Activated T-helper 1 cell treated with anti-CD3 and anti-CD28 coated beads, Interleukin-2, amount 50 U/mL, for 16 hours (primary cell): ENCODE measurements at places on chromosomes 6 and 20.

DNA sequence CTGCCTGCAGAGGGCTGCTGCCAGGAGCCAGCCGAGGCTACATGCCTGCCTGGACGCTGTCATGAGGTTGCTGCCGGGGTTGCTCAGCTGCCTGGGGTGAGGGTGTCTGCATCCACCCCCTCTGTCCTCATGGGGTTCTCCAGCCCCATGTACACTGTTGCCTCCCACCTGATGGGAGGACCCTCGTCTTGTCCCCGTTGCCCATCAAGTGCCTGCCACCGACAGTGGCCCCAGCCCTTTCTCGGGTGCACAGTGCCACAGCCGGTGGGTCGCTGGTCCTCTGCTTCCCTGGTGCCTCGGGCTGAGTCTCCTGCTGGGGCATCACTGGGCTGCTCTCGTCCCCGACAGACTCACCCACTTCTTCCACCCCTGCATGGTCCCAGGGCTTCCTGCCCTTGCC, 313.7 kb downstream of the CDH4 start:
- DNase-seq = no peak

GRCh38 chr20:33441142-33441955, 2.2 kb downstream of the SNTA1 start:
- DNase-seq = no peak

DNA sequence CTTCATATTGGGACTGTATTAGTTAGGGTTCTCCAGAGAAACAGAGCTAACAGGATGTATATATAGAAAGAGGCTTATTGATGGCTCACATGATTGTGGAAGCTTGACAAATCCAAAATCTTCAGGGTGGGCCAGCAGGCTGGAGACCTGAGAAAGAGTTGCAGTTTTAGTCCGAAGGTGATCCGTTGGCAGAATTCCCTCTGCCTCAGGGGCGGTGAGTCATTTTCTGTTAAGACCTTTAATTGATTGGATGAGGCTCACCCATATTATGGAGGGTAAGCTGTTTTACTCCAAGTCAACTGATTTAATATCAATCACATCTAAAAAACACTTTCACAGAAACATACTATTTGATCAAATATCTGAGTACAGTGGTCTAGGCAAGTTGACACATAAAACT, 113.6 kb downstream of the FLRT3 start:
- no peak for DNase-seq

DNA sequence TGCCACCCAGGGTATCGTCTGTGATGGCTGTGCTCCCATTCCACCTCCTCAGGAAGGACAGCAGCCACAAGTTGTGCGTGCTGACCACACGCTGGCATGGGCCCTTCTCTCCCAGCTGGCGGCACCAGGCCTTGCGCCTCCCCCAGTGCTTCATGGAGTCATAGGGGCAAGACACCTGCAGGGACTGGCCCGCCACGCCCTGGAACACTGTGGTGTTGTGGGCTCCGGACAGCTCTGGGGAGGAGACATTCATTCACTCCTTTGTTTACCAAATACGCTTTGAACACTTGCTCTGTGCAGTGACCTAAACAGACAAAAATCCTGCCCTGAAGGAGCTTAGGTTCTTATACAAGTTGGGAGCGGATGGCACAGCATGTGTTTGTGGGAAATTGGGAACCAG, 1.5 kb downstream of the TREM2 start:
- no peak for DNase-seq

DNA sequence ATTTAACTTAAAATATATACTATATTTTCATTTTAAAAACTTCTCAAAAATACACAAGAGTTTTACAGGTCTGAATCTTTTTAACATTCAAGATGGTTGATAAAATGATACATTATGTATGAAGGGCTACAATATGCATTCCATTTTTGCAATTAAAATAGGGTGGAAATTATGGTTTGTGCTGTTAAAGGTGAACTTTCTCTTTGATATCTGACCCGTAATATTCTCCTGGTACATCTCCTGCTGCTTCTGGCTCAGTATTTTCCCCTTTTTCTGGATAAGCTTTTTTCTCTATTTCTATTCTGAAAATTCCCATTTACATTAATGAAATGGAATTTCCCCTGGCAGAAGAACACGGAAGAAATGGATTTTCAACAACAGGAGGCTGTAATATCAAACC, 27.4 kb upstream of the LCA5 start:
- DNase-seq = no peak

DNA sequence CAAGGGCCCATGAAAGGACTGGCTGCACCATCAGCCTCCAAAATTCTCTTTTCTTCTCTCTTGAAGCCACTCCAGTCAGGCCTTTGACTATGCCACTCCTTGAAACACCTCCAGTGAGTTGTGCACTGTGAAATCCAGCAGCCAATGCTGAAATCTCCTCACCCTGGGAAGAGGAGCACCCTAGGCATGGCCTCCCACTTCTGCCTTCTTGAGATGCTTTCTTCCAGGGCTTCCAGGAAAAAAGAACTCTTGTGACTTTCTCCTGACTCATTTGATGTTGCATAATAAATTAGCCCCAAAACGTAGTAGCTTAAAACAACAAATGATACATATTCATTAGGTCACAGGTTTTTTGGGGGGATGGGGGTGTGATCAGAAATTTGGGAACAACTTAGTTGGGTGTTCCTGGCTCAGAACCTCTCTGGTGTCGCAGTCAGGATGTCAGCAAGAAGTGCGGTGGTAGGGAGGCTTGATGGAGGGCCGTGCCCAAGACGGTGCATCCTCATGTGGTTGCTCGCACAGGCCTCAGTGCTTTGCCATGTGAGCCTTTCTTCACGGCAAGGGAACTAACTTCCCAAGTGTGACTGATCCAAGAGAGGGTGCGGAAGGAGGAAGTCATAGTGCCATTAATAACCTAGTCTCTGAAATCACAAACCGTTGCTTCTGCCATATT, 12.1 kb downstream of the NCR2 start:
- no peak for DNase-seq

GRCh38 chr20:4720977-4721349, 746 bp upstream of the PRND start:
- no peak for DNase-seq

DNA sequence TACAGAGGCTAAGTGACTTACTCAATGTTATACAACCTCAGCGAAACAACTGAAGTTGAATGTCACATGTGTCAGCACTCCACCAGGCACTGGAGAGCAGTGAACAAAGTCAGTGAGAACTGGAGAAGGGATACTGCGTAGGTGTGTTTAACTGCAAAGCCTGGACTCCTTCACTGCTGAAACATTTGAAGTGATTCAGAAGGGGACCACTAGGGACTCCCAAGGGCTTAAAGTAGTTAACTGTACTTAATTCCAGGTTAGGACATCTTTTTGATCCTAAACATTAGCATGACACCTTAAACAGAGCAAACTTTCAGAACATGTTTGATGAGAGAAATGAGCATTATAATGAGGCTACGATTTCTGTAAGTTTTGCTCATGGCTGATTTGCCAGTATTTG, 45.0 kb upstream of the ZBTB24 start:
- DNase-seq = no peak

GRCh38 chr20:13119583-13119982, 101.5 kb upstream of the ISM1 start:
- DNase-seq = no peak

DNA sequence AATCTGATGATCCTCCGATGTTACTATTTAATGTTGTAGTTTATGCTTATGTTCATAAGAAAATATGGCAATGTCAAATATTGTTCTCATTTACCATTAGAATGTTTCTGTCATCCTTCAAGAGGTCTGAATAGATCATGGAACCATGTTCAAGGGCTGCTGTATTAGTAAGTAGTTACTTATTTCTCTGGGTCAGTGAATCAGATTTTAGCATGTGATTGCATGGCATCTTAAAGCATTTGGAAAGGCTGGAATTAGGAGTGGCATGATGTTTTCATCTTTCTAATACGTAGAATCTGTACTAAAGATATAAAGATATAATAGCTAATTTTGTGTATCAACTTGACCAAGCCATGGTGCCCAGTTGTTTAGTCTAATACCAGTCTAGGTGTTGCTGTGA, 40.5 kb upstream of the NKX2-4 start:
- no peak for DNase-seq

- no peak for DNase-seq
These were observed 147.4 kb downstream of the FOXC1 start for GRCh38 chr6:1757131-1757530.

DNA sequence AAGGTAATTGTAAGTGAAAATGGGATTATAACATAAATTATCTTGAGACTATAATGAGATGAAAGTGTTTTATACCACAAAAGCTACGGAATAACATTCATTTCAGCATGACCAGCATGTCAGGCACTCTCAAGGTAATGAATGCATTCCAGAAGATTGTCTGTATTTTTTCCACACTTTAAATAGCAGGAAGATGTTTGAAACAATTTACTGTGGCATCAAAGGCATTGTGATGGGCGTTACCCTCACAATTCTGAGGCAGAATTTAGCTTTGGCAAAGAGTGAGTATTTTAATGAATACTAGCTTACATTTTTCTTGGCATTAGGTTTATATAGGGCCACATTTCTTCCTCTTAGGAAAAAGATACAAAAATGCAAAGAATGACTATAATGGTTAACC, 627.2 kb downstream of the BCKDHB start:
- no peak for DNase-seq

- DNase-seq = no peak
These were observed 242.9 kb downstream of the FOXA2 start for GRCh38 chr20:22341508-22341907.

DNA sequence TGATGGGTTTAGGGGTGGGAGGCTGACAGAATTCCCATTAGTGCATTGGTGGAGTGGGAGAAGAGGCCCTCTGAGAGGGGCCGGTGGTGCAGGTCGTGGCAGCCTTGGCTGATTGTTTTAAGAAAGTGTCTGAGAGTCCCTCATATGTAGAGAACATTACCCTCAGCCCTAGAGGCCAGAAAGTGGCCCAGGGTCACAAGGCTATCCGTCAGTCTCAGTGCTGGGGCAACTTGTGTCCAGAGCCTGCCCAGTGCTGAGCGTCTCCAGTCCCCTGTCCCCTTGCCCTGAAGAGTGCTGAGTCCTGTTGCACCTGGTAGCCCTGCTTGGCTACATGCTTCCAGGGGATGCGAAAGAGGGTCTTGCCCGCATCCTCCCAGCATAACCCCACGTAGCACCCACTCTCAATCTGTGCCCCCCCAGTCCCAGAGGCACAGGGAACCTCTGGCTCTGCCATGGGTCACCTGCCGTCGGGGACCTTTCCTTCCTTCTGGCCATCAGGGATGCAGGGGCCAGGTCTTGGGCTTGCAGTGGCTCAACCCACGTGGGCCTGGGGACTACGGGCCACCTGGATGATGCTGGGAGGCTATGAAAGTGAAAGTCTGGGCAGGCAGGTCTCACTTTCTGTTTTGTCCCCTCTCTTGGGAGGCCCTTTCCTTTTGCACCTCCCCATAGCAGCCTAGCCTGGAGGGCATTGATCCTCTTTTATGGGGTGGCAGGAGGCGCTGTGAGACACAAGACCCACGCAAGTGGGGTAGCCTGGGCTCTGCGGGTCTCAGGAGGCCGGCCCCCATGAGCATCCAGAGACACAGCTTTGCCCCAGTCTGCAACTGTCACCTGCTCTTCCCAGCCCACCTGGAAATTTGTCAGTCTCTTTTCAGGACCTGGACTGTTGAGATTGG, 12.2 kb downstream of the DUSP15 start:
- DNase-seq = no peak

DNA sequence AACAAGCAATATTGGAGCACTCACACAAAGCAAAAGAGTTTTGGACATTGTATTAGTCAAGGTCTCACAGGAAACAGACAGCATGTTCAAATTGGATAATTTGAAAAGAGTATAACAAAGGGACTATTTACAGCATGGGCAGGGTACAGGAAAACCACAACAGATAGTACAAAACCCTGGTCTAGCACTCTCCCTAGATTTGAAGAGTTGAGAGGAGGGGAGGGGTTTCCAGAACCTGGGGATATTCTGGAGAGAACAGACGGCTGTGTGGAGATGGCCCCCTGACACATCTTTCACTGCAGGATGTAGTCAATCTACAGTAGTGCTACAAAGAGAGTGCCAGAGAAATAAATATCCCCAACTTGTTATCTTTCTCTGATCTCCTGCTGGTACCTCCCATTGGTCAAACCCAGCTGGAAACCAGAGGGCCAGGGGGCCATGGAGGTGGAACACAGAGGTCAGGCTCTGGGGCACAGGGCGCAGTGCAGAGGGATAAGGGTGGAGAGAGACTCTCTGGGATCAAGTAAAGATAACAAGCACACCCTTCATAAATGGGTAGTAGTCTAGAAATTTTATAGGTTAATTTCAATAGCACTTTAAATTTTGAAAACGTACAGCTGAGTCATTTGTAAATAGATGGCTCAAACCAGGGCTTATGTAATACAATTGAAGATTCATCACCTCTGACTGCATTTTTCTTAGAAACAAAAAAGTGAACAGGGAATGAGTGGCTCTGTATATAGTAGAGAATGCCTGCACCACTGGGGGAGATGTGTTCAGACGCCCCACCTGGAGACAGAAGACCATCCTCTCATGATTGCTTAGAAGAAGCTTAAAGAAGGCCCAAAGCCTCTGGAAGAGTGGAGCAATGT, 25.7 kb downstream of the RCAN2 start:
- no peak for DNase-seq

DNA sequence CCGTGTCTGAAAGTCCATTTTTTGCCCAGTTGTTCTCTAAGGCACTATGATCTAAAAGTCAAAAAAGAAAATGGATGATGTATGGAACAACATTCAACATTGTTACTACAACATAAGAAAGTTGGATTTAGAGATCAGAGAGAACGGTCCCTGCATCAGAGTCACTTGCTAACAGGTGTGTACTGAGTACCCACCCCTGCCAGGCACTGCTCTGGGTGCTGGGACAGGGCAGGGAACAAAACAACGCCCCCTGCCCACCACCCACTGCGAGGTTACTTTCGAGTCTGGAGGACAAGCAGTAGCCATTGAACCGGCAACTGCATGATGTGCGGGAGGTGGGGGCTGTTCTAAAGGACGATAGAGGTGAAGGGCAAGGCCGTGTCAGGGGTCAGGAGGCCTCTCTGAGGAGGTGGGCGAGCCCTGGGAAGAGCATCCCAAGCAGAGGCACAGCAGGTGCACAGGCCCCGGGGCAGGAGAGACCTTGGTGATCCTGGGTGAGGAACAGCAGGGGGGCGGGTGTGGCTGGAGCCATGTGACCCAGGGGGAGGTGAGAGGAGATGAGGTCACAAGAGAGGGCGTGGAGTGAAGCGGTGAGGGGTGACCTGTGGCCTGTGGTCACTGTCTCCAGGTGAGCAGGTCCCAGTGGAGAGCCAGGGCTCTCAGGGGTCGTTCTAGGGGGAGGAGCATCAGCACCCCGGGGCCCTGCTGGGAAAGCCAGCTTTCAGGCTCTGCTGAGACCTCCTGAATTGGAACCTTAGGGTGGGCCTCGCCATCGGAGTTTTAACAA, 197.5 kb upstream of the SULF2 start:
- no peak for DNase-seq

DNA sequence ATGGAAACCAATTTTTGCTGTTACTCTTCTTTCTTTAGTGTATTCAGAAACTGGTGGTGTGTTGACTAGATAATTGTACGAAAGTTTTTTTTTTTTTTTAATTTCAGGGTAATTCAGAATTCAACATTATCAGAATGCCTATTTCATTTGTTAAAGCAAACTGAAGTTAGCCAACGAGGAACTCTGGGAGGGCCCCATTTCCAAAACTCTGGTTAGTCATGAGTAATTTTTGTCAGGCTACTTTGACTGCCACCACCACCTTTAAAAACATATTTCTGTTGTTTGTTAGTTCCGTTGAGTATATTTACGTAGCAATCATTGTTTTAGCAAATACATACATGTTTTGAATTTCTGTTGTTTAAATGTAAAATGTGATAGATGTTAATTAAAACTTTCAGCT, 763 bp downstream of the ZKSCAN8 start:
- no peak for DNase-seq

GRCh38 chr6:5670811-5671561, 335.7 kb downstream of the NRN1 start:
- no peak for DNase-seq

GRCh38 chr6:36329798-36330291, 6.8 kb downstream of the BNIP5 start:
- DNase-seq = no peak
